ENCODE measurements at places on chromosomes 2 and 18. TPM values are rescaled to one million over a fixed set of nuclear protein-coding genes. Genes with fewer than 3 reads are reported as not detected.

- DNase-seq = no peak
Observed at GRCh38 chr2:220157312-220157711, 529.9 kb downstream of the SLC4A3 start.

DNA sequence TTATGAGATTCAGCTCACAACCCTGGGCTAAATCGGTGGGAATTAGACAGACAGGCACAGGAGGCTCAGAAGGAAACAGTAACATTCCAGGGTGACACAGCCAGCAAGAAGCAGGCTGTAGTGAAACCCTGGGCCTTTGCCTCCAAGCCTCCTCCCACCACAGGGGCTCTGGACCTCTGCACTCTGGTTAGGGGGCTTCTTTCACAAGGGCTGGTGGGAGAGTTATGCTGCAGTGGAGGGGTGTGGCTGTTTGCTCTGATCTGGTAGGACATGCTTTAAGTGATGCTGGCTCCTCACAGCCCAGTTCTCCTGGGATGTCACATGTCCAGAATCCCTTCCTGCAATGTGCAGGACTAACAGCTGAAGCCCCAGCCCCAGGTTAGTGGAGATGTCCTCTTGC lies 109.9 kb downstream of the TGFA start:
- no peak for DNase-seq

DNA sequence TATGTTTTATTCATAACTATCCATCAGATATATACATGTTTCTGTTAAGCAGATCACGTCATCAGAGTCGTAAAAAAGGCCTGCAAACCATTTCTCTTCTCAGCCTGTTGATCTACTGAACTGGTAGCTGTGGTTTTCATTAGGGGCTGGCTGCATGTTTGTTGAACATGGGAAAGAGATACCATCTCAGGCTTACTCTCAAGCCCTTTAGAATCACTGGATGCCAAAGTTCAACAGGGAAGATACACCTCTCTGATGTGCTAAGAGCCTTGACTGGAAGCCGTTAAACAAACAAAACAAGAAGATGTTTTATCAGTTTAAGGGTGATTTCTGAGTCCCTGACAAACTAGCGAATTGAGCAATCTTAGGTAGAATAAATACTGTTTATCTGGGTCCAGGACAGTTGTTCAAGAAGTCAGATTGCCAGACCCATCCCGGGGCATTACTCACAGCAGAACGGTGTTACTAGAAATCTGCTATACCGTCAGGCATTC lies 94.5 kb upstream of the LMAN1 start:
- no peak for DNase-seq

DNA sequence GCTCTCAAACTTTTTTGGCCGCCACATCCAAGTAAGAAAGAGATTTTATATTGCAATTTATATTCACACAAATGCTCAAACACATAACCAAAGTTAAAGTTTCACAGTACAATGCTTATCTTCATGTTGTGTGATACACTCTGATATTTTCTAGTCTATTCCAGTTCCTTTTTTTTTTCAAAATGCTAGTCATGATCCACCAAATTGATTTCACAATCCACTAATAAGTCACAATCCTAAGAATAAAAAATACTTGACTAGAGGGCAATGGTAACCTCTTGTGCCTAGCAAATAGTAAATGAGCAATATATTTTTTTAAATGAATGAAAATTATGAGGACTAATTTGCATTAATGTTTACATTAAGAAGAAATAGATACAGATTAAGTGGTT lies 5.8 kb upstream of the PTPN4 start:
- DNase-seq = no peak

GRCh38 chr2:99875627-99876201 lies 266.7 kb downstream of the AFF3 start:
- no peak for DNase-seq

DNA sequence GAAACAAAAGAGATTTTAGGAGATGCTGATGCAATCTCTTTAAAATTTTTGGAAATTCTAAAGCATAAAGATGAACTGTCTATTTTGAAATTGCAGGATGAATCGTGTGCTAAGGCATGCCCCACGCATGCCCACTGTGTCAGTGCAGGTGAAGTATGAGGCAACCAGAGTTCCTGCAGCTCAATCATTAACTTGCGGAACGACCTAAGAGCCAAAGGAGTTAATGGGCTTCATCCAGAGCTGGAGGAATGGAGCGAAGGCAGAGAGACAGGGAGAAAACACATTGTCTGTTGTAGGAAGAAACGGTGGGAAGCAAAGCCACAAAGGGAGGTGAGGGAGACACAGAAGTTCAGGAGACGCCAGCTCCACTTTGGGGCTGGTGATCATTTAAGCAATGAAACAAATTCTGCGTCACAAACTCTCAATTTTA lies 265.2 kb downstream of the CCDC85A start:
- DNase-seq = no peak

GRCh38 chr2:134208825-134209224 lies 45.0 kb upstream of the MGAT5 start:
- DNase-seq = no peak

DNA sequence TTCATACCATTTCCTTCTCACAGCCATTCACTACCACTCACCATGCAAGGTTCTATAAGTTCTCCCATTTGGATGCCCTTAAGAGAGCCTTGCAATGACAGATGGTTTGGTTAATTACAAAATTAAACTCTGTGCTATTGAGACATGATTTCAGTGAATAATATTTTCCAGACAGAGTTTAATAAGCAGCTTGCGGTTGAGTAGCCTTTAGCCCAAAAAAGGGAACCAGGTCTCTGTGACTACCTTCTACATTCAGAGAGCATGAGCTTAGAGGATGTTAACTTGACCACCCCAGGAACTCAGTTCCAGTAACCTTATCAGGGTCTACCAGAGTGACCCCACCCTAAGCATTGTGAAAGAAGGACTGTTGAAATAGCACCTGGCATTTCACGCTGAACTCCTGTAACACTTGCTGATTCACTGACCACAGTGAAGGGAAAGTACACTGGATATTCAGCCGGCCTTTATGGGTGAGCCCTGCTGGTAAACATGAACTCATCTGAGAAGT lies 1173.1 kb upstream of the ZEB2 start:
- peak; percentile 86 for DNase-seq

GRCh38 chr2:38439863-38440262 lies 62.8 kb upstream of the ATL2 start:
- no peak for DNase-seq

GRCh38 chr2:207265869-207266268 lies 100.1 kb upstream of the KLF7 start:
- DNase-seq = no peak

- DNase-seq = peak; percentile 64
Observed at GRCh38 chr2:218883491-218884490, 3.1 kb downstream of the WNT10A start.

NDC80 gene
- 1.6 TPM for total RNA-seq

OTOS gene
- not detected for total RNA-seq

CCDC148 gene
- total RNA-seq = 0.26 TPM

SLC19A3 gene
- total RNA-seq = not detected

ASB18 gene
- total RNA-seq = 0.24 TPM

UGT1A3 gene
- not detected for total RNA-seq
